ENCODE measurements at places on chromosomes 13 and 19.

GRCh38 chr13:112967686-112968379 lies 1.2 kb upstream of the MCF2L start:
- no peak for DNase-seq

GRCh38 chr19:2627319-2627829 lies 75.1 kb downstream of the GNG7 start:
- DNase-seq = peak; percentile 99

DNA sequence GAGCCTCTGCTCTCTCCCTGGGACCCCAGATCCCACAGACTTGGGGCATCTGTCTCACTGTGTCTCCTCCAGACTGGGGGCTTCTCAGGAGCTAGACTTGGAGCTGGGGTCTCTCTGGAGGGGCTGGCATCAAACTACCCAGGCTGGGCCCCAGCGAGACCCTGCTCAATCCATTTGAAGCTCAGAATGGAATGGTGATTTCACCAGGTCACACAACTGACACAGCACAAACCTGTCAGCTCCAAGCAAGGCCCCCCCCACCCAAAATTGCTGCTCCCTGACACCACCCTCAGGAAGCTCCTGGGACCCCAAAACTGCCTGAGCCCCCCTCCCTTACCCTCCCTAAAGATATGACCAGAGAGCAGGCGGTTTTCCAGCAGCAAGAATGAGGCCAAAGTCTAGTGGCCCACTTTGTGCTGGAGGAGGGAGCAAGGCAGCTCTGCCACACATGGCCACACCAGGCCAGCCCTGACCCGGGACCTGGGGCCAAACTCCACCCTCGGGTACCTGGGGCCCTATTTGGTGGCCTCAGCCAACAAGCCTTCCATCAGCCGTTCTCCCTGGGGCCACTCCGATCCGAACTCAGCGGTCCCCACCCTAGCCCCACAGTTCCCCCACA lies 2.4 kb downstream of the NR2F6 start:
- DNase-seq = no peak

GRCh38 chr13:66345971-66346370 lies 884.2 kb downstream of the PCDH9 start:
- DNase-seq = no peak

DNA sequence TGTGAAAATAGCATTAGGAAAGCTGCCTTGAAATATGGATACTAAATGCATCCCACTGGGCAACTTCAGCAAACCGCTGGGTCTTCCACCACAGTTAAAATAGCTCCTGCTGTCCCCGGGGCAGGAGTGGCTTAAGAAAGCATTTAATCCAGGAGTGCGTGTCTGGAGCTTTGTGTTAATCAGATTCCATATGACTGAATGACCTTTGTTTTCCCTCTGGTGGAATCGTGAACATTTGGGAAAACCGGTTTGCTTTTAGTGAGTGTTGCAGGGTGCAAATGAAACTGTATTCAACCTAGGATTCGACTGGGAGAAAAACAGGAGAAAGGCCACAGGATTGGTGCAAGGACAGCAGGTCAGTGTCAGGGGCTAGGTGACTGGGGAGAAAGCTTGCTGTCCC lies 237.6 kb upstream of the MAB21L1 start:
- peak; percentile 68 for DNase-seq

GRCh38 chr13:28679628-28680027 lies 20.7 kb downstream of the POMP start:
- no peak for DNase-seq

DNA sequence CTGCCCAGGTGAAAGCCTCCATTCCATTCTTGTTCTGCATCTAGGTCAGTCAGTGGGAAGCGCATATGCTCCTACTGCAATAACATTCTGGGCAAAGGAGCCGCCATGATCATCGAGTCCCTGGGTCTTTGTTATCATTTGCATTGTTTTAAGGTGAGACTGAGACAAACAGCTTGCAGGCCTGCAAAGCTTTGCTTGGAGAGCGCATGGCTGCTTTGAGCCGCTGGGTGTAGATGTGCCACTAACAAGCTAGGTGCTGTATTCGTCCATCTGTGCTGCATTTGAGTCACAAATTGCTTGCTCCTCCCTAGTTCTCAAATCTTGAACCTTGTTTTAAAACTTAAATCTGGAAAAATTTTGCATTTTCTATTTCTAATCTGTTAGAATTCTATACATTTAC lies 219.1 kb downstream of the LMO7 start:
- DNase-seq = no peak
